ENCODE measurements at places on chromosomes 1 and 21.
A peak's percentile ranks its signal among the peaks of the same experiment; 100 is the strongest.

DNA sequence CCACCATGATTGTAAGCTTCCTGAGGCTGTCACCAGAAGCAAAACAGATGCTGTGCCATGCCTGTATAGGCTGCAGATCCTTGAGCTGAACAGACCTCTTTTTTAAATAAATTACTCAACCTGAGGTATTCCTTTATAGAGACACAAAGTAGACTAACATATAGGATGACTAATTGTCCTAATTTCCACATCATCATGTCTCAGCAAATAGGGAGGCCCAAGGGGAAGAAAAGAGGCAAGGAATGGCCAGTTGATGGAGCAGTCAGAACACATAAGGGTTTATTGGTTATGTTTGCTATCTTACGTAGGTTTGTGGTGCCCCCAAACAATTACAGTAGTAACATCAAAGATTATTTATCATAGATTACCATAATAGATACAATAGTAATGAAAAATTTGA is 126.2 kb downstream of the RASAL2 start:
- peak; percentile 2 for DNase-seq

DNA sequence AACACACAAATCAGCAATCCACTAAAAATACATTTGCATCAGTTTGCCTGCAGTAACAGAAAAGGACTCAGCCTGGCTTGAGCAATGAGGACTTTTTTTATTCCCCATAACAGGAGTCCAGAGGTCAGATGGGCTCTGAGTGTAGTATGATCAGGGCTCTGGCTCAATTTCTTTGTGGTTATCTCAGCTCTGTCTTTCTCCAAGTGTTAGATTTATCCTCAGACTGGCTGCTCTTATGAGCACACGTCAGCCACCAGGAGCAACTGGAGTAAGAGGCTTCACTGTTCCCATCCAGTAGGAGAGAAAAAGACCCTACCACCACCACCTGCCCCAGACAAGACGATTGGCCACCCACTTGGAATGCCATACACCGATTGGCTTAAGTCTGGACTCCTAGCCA is 36.2 kb upstream of the KLHDC7A start:
- DNase-seq, result no peak

DNA sequence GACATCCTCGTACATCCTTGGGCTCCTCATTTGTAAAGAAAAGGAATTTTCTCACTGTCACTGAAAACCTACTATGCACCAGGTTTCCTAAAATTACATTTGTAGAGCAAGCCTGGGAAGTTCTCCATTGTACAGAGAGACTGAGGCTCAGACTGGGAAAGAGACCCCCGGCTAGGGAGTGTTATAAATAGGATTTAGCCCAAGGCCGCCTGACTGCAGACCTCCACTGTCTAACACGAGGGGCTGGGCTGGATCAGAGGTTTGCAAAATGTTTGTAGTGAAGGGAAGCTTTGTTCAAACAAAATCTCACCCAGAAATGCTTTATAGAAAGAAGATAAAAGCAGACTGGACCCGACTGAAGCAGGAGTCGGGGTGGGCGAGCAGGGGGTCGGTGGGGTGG is 131.3 kb downstream of the ACTL8 start:
- no peak for DNase-seq

GRCh38 chr1:160789051-160789701 is 6.8 kb upstream of the LY9 start:
- no peak for DNase-seq
